ENCODE measurements at places on chromosomes 4 and X.

DNA sequence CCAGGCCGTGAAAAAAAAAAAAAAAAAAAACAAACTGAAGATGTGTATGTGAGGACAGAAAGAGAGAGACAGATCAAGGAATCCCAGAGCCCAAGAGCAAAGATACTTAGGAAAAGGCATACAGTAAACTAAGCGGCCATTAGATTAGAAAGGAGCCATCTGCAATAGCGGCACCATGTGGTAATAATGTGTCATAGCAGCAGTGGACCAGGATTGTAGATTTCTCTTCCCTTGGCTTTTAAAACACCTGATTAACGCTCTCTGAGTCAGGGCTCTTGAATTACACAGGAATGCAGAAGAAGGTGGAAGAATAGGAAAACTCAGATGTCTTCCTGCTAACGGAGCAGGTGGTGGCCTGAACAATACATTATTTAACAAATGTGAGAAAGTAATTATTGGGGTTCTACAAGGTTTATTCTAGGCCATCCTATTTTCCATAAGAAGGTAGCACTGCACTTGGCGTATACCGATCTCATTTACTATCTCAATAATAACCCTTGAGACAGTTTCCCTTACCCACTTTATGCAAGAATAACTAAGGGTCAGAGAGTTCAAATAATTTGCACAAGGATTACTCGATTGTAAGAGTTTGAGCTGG lies 182.7 kb downstream of the KCNIP4 start:
- no peak for DNase-seq

- DNase-seq: no peak
These were observed 539.6 kb upstream of the PRKX start for GRCh38 chrX:4253092-4253491.

DNA sequence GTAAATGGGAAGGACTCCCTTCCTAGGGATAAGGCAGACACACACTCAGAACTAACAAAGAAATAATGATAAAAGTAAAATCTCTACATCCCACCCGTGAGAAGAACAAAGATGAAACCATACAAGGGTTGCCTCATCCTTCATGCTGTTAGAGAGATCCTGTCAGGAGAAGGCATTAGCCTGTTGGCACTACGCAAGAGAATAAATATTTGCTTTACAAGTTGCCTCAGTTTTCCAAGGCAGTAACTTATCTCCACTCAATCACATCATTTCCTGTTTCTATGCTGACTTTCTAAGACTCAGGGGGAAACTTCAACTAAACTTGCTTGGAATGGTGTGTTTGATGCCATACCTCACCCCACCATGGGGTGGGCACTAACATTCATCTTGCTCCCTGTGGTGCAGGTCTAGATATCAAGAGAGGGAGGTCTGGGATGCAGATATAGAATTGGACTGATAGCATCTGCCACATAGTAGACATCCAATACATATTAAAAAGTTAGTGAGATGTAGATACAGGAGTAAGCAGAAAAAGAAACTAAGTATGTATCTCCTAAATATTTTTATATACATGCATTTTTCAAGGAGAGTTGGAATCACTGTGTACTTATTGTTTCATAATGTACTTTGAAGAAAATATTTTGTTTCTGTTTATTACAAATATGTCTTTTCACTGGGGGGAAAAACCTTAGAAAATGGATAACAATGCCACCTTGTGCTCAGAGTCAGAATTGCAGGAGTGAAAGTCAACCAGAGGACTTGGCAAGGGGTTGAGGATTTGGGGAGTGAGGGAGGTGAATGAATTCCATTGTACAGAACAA lies 57.2 kb upstream of the BEX4 start:
- no peak for DNase-seq

DNA sequence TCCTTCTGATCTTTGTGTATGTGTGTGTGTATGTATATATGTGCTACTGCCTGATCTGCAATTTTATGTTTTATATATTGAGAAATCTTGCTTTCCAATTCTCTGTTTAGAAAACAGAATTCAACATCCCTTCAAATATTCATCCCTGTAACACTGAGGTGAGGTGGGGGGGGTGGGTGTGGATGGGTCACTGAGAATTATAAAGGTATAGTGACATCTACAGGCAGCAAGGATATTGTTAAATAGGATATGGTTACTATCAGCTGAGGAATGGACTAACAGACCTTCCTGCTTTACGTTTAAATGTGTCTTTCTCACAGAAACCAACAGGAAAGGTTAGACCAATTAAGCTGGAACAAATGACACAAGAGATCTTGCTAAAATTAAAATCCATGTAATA lies 19.0 kb upstream of the MAGEB2 start:
- DNase-seq: no peak

DNA sequence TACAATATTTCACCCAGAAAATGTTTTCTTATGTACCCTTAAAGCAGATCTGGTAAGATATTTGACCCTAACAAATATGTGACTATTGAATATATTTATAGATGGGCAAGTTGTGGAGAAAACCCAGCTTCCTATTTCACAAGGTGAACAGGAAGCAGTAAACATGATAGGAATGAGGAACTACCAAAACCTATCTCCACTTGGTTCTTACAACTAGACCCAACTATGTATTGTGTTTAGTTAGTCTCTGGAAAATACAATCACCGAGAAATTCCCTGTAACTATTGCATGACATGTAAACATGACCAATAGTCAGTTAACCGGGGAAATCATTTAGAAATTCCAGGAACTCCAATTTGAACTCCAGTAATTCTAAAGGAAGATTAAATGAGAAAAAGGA lies 8.4 kb upstream of the RXFP1 start:
- DNase-seq: no peak

- no peak for DNase-seq
These were observed 659.8 kb upstream of the MAGEB2 start for GRCh38 chrX:29555465-29556091.

DNA sequence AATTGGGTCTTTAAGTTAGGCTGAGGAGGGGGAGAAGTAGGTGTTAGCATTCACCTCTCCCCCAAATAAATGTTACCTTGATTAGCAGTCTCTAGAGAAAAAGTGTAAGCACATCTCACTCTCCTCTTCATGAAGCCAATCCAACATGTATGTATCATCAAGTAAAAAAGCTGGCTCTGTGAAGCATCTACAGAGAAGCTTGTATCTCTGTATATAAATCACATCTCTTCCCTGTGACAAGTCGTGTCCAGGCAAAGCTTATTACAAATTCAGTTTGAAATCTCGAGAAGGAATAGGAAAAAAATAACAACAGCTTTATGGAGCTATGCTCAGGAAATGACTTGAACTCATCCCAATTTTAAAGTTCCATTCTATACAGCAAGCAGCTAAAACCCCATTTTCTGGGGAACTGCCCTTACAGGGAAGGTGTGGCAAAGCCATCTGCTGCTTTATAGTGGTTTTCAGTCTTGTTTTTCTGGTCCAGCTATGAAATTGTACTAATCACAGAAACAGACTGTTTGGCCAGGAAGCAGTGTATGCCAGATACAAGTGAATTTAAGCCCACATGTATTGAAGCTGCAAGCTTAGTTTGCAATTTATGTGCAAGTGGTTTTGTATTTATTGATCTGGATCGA lies 313.3 kb upstream of the NOCT start:
- DNase-seq: no peak

- DNase-seq: no peak
These were observed 33.9 kb upstream of the STIM2 start for GRCh38 chr4:26826721-26827120.

GRCh38 chrX:69932323-69932722 lies 117.4 kb downstream of the AWAT2 start:
- no peak for DNase-seq

DNA sequence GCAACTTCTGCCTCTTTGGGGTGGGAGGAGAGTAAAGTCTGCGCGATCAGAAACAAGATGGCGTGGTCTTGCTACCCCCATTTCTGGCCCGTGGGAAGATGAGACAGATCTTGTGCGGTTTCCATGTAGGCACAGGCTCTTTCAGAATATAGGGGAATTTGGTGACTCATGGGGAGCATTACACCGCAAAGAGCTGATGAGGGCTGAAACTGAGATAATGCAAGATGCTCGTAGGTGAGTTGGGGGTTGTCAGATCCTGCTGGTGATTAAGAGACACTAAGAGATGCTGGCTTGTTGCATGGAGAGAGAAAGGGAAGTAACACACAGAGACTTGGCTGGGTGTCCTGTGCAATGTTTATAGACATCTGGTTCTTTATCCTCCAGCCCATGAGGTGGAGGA lies 1.5 kb downstream of the EVC start:
- no peak for DNase-seq

DNA sequence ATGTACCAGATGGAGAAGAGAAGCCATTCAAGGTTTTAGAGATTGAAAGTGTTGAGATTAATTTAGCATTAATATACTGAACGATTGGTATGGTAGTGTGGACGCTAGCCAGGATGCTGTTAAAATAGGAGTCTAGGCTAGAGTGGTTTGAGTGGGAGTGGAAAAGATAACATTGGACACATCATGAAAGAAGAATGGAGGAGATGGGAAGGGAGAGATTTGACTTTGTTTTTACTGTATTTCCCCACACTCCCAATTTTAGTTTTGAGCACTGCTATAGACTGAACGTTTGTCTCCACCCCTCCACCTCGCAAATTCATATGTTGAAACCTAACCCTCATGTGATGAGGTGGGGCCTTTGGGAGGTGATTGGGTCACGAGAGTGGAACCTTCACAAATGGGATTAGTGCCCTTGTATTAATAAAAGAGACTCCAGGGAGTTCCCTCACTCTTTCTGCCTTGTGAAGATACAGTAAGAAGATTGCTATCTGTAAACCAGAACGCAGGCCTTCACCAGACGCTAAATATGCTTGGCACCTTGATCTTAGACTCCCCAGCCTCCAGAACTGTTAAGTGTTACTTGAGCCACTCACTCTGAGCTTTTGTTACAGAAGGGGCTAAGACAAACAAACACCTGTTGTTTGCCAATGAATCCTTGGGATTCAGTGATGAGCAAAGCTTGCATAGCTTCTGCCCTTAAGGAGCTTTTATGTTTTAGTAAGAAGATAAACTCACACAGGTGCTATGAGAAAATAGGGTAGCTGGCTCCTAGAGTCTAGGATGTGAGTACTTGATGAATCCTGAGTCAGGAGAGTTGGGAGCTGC lies 25.8 kb downstream of the USP9X start:
- DNase-seq: no peak

Data from T-helper 2 cell (primary cell).